CD4-positive, alpha-beta T cell (primary cell): ENCODE measurements at places on chromosomes 5 and 9.

GRCh38 chr9:107874137-107874536 is 384.6 kb upstream of the KLF4 start:
- DNase-seq: no peak

GRCh38 chr9:83454076-83454475 is 84.1 kb downstream of the FRMD3 start:
- no peak for DNase-seq

- DNase-seq: no peak
These were observed 674 bp upstream of the TNFSF15 start for GRCh38 chr9:114806526-114806900.

GRCh38 chr5:170126626-170127025 is 20.9 kb downstream of the FOXI1 start:
- no peak for DNase-seq

GRCh38 chr9:93967020-93967803 is 12.1 kb upstream of the BARX1 start:
- no peak for DNase-seq

- DNase-seq: no peak
These were observed 324.5 kb downstream of the TUSC1 start for GRCh38 chr9:25353783-25354182.

- DNase-seq: no peak
These were observed 103.2 kb downstream of the SNCAIP start for GRCh38 chr5:122415030-122415800.

- DNase-seq: no peak
These were observed 59.9 kb downstream of the PBX3 start for GRCh38 chr9:125807079-125807478.

GRCh38 chr5:98432378-98432777 is 341.1 kb upstream of the RGMB start:
- DNase-seq: no peak

DNA sequence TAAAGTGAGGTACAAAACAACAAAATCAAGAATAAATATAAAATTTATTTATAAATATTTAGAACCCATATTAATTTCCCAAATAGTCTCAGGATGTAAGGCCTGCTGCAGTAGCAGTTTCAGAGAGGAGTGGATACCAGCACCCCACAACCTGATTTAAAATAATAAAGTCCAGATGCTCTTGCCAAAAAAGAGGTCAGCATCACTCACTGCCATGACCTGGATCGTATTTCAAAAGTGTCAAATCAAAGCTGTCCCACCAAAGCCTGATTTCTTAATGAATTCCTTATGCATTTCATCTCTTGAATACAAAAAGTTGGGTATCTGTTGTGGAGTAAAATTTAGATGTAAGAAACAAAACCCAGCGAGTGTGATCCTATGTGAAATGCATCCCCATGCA is 58.0 kb upstream of the ROR2 start:
- no peak for DNase-seq

DNA sequence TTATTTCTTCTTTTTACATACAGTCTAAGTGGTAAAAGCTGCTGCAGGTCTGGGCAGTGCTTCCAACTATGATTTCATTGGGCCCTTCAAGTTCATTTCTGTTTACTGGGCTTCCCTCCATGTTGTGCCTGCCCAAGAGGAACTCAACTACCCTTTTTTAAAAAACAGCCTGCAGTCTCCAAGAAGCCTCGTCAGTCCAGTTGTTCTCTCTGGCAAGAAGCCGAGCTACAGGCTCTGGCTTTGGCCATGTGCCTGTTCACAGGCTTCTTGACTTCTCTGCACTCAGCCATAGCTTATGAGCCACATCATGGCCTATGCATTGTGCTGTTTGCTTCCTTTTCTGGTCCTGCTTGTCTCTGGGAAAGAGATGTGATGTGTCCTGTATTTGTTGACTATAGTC is 119.7 kb upstream of the PJA2 start:
- DNase-seq: no peak

DNA sequence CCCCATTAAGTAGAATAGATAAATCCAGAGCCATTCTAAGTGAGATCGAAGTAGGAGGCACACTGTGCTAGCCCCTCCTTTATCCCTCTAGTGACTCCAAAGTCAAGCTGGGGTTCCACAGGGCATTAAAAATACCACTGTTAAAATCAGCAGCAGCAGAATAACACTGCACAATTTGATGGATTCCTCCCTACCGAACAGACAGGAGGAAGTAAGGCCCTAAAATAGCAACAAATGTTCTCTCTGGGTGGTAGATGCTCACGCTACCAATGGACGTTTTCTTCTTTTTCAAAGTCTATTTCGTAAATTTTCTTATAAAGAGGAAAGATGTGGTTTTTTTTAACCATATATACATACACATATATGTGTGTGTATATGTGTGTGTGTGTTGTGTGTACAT is 54.4 kb downstream of the FBXW11 start:
- DNase-seq: no peak

- no peak for DNase-seq
These were observed 122.5 kb downstream of the LHFPL2 start for GRCh38 chr5:78526049-78526525.

- DNase-seq: no peak
These were observed 140.2 kb downstream of the DENND1A start for GRCh38 chr9:123789554-123790292.

GRCh38 chr5:163562071-163562470 is 56.7 kb downstream of the MAT2B start:
- DNase-seq: no peak

DNA sequence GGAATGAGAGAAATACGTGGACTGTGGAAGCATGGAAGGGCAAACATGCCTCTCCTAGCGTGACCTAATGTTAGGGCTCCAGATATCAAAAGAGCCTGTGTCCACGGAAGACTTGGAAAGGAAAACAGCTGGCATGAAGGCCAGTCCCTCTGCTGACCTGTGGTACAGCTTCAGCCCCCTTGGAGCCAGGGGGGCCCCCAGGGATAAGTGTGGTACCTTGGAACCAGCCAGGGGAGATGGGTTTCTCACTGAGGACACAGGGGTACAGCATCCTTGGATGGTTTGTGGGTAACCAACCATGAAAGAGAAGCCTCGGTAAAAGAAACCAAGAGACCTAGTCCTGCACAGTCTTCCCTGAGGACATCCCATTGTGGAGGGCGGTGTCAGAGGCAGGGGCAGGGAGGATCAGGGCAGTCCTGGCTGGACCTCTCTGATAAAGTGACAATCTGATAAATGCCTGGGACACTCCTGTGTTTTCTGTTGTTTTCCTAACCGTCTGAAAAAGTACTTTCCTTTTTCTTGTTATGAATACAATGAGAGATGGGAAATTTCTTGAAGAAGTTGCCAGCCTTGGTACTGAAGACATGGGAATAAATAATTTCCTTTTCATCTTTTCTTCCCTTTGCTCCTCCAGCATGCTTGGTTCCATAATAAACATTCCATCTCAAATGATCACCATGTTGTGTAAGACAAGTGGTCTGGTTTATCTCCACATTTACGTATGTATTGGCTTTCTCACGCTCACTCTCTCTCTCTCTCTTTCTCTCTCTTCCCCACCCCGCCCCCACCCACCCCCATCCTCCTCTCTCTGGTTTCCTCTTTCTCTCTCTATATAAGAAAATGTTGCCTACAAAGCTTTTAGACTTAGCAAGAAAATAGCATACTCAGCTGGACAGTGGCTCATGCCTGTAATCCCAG is 102.1 kb downstream of the SUSD1 start:
- DNase-seq: no peak

GRCh38 chr9:107807183-107807582 is 317.6 kb upstream of the KLF4 start:
- DNase-seq: no peak

DNA sequence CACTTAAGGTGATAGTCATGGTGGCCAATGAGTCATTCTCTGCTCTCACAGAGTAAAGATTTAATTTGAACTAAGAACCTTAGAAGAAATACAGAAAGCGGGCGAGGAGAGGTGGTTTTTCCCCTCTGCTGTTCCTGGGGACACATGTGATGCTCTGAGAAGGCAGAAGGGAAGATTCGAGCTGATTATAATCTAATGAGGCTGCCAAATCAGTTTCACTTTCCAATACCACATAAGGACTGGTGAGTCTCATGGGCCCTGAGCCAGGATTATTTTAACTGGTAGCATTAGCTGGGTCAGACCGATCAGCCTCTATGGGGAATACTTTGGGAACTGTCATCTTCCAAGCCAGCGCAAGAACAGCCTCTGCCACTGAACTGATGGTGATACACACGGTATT is 116.5 kb downstream of the SLC1A3 start:
- DNase-seq: peak; percentile 53

GRCh38 chr9:79988126-79988525 is 416.4 kb downstream of the TLE4 start:
- DNase-seq: no peak

- no peak for DNase-seq
These were observed 178.7 kb downstream of the CEMIP2 start for GRCh38 chr9:71589612-71590011.

GRCh38 chr5:109247986-109248385 is 161.8 kb downstream of the PJA2 start:
- DNase-seq: no peak

- no peak for DNase-seq
These were observed 43.9 kb downstream of the P4HA2 start for GRCh38 chr5:132183723-132184122.

DNA sequence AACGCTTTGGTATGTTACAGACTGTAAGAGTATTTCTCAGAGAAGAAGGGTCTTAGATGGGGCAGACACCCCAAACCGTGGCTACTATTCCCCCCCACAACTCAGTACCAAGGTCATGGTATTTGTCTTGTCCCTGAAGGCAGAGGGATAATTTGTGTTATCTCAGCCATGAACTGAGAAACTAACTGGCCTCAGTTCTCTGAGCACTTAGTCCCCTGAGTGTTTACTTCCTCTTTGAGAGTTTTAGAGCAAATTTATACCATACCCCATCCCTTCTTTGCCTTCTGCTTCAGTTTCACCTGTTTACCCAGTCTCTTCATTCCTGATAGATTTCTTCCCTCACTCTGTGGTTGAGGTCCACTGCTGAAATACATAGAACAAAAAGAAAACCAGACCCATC is 183.9 kb downstream of the LRRC70 start:
- no peak for DNase-seq

GRCh38 chr5:10706326-10706725 is 54.7 kb downstream of the DAP start:
- DNase-seq: no peak

- DNase-seq: no peak
These were observed 487.3 kb downstream of the CCDC171 start for GRCh38 chr9:16039988-16040761.

- no peak for DNase-seq
These were observed 51.7 kb downstream of the SH3PXD2B start for GRCh38 chr5:172402531-172403188.

DNA sequence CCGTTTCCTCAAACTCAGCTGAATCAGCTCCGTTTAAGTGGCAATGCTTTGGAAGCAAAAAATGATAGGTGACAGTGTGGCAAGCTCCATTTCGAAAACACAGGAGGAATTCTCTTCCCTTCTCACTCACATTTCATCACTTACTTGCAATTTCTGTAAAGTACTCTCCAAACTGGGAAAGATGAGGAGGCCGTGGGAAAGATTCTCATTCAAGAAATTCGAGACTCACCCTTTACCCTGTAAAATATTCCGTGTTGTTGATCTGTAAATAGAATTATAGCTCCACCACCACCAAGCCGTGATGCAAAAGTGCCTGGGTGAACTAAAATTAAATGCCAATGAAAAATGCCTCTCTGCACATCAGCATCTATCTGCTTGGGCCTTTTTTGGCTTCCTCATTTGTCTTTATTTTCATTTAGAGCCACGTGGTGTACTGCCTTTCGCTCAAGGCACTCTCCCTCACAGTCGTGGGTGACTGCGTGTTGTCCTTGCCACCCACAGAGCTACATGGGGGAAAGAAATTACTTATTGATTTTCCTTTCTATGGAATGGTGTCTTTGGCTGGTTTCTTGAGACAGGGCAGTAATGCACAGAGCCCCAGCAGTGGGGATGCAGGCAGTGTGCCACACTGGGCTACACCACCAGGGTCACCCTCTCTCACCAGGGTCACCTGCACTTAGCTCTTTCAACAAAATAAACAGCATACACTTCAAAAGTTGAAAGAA is 289.3 kb upstream of the TAS2R1 start:
- no peak for DNase-seq

DNA sequence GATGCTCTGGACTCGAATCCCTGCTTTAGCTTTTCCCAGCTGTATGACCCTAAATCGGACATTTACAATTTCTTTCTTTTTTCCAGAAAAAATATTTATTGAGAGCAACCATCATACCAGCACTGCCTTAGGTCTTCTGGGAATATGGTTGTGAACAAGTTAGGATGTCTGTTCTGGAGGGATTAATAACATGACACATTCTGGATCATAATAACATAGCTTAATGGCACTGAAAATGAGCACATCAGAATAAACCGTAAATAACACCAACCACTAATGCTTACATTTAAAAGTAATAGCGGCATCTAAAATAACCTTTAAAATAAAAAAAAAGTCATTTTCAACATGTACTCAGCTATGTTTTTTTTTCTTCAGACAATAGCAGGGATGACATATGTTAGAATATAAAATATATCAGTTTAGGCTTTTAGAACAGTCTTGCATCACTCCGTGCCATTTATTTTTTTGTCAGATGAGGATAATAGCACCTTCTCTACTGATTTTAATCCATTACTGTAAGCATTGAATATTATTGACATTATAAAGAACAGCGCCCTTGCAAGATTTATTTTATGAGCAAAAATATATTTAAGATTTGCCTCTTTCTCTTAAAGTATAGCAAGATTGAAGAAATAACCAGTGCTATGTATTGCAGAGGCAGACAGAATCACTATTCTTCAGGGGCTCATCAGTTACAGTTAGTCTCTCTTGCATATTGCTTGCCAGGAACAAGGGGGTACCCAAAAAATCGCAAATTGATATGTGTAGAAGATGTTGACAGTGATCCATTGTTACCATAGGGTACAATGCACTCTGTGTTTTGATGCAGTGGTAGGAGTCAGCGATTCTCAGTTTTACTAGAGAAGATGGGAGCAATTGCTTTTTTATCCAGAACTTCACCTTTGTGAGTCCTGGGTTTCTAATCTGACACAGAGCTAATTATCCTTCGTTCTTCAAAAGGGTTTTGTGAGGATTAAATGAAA is 168.4 kb upstream of the NR3C1 start:
- DNase-seq: no peak

GRCh38 chr5:37133939-37134338 is 115.2 kb downstream of the CPLANE1 start:
- no peak for DNase-seq

- DNase-seq: no peak
These were observed 44.4 kb downstream of the PARP8 start for GRCh38 chr5:50710838-50711237.

DNA sequence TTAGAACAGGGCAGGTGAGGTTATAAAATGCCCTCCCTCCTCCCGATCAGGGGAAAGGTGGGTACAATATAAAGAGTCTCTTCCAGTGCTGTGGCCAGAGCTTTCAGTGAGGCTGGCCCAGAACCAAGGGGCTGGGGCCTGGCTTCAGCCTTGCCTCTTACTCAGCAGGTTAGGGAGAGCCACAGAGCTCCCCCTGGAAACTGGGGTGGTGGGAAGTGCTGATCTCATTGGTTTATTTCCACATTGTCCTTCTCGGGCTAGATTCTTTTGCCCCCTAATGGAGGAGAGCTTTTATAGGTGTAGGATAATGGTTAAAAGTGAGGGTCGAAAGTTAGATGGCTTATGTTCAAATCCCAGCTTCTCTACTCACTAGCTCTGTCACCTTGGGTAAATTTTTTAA is 186.7 kb upstream of the TBC1D2 start:
- DNase-seq: no peak
